ENCODE measurements at places on chromosomes 2 and 18. TPM values are rescaled to one million over a fixed set of nuclear protein-coding genes. Genes with fewer than 3 reads are reported as not detected.

The DNER gene
- total RNA-seq, result 1.0 TPM

The ABCA12 gene
- total RNA-seq, result 4.4 TPM

- no peak for DNase-seq
Measured at GRCh38 chr2:206368933-206369569, 74.3 kb upstream of the ADAM23 start.

The SP140 gene
- 14.1 TPM for total RNA-seq

GRCh38 chr2:231182513-231182899 is 15.9 kb upstream of the ARMC9 start:
- no peak for DNase-seq

The ITPRIPL1 gene
- 0.10 TPM for total RNA-seq

- no peak for DNase-seq
Measured at GRCh38 chr2:232893834-232894233, 23.8 kb downstream of the SNORC start.

The GKN1 gene
- not detected for total RNA-seq

- no peak for DNase-seq
Measured at GRCh38 chr18:74310411-74310810, 5.2 kb upstream of the C18orf63 start.

GRCh38 chr2:142796161-142796560 is 81.3 kb upstream of the KYNU start:
- DNase-seq, result no peak

The HOXD8 gene
- total RNA-seq, result not detected

The RAPGEF4 gene
- total RNA-seq, result 0.62 TPM

- DNase-seq, result no peak
Measured at GRCh38 chr18:22536558-22536957, 118.8 kb upstream of the CTAGE1 start.

The LYPD1 gene
- 51.1 TPM for total RNA-seq

- DNase-seq, result no peak
Measured at GRCh38 chr2:118470297-118470696, 377.2 kb downstream of the EN1 start.

DNA sequence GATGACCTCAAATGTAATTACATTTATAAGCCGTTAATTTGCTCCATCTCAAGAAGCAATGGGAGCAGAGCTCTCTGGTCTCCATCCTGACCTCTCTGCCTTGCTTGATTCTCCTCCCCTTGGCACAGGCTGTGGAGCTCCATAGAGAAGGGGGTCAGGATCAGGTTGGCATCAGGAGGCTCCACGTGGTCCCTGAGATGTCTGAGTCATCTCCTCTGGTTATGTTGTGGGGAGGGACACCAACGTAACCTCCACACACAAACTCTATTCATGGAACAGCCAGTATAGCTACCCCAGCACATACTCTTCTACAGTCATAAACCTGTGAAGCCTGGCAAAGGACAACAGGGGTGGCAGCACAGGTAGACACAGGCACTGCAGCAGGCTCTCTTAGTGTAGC is 29.0 kb downstream of the TRABD2A start:
- no peak for DNase-seq

- DNase-seq, result no peak
Measured at GRCh38 chr2:141513853-141514252, 617.0 kb downstream of the LRP1B start.

DNA sequence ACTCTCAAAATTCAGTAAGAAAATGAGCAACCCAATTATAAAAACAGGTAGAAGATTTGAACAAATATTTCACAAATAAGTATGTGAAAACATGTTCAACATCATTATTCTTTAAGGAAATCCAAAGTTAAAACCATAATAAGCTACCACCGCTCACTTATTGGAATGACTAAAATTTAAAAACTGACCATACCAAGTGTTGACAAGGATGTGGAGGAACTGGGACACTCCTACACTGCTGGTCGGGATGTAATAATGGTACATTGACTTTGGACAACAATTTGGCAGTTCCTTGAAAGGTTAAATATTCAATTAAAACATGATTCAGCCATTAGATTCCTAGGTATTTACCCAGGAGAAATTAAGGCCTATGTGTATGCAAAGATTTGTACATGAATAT is 336.5 kb downstream of the IRS1 start:
- no peak for DNase-seq

The BAZ2B gene
- total RNA-seq, result 69.8 TPM

GRCh38 chr2:37666772-37667171 is 4.7 kb downstream of the CDC42EP3 start:
- DNase-seq, result no peak

The DES gene
- 5.2 TPM for total RNA-seq

- DNase-seq, result no peak
Measured at GRCh38 chr2:209591021-209591420, 167.2 kb downstream of the MAP2 start.

The CPO gene
- not detected for total RNA-seq

DNA sequence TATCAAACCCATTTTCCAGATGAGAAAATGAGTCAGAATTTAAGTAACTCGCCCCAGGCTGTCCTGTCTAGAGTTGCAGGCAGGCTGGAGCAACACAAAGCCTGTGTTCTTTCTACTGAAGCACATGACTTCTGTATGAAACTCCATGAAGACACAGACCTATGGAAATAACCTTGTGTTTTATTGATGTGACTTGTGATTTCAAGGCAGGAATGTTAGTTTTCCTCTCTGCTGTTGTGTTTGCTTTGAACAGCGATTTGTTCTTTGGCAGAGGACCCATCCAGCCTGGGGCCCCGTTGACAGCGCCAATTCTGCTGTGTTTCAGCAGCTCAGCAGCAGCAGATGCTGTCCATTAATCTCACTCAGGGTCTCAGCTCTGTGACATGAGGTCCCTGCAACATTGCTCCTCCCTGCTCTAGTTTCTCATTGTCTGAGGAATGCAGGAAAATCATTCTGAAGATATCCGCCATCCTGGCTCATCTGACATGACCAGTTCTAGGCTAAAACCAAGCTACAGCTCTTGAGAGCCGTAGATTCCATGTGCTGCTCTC is 344.3 kb upstream of the RAB12 start:
- DNase-seq, result no peak

DNA sequence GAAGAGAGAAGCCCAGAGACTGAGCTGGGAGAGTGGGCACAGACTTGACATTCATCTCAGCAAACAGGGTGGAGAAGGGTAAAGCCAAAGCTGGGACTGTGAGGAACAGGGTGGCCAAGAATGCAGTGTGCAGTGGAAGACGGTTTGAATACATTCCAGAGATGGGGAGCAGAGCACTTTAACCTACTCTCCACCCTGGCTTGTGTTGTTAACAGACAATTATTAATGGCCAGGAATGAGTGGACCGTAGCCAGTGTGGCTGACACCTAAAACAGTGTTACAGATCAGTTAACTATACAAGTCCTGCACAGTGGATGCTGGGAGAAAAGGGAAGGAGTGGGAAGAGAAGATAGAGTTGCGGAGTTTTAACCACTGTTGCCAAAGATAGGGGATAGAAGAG is 7.4 kb upstream of the NAB1 start:
- peak; percentile 62 for DNase-seq

GRCh38 chr2:109083771-109084170 is 45.2 kb upstream of the SH3RF3 start:
- DNase-seq, result no peak

DNA sequence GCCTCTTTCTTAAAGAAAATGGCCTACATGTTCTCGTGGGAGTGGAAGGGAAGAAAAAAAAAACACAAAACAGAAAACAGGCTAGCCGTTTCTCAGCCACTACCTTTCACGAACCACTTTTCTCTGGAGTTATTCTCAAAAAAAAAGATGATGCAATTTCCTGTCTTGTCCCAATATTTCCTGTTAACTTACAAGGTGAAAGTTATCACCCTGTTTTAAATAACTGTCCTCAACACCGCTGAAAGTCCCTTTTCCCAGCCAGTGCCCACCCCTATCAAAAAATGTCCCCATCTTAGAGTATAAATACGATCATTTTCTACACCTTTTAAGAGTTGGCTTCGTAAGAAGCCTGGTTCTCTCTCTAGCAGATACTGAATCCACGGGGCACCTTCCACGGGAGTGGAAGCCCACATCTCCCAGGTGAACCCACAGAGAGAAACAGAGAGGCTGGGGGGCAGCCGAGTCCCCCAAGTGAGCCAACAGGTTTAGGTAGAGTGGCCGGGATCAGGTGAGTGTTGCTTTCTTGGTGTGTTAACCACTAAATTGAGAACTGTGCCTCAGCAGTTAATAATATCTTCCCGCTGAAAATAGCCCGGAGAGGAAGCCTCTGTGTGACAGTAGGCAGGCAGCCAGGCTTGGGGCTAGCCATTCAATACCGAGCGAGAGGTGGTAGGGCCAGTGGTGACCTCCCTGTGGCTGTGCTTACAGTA is 15.9 kb downstream of the SMAD7 start:
- DNase-seq, result no peak

The SRD5A2 gene
- not detected for total RNA-seq

DNA sequence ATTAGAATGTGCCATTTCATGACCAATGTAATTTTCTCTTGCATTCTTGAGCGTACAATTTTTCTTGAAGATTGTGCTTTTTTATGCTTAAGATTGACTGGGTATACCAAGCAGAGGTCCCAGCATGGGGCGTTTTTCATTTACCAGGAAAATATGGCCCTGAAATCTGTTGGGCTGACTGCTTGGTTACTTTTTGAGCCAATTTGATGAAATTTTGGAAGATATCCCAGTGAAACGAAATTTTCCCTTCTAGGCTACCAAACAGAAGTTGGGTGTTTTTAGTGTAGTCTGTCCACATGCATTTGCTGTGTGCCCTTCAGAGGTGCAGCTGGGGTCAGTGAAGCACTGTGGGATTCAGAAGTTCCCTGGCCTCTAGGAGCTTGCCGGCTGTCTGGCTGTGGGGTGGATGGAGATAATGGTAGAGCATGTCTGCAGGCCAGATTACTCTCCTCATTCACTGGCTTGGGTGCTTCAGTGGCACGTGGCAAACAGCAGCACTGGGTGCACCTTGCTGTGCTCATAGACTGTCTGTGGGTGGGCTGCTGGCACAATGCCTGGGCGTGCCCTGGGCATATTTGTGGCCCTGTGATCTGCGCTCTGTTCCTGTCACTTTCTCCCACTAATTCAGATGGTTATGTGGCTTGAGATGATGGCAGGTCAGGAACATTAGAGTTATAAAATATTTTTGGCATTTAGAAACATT is 73.3 kb downstream of the LDLRAD4 start:
- no peak for DNase-seq

DNA sequence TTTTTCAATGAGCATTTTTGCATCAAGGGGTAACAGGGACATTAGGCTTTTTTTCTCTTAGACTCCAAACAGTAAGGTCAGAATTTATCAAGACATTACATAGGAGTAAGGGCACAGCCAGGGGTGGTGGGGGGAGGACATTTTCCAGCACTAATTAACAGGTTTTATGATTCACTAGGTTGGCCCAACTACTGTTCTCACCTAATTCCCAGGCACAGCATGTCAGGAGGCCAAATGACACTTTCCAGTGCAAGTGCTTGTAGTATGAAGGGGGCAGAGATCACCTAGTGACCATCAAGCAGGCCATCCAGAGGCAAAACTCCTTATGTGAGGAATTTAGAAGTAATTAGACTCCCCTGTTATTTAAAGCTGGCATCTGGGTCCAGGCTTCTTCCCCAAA is 3.9 kb upstream of the MBD2 start:
- no peak for DNase-seq

- no peak for DNase-seq
Measured at GRCh38 chr18:40006634-40007033, 1948.4 kb upstream of the PIK3C3 start.

DNA sequence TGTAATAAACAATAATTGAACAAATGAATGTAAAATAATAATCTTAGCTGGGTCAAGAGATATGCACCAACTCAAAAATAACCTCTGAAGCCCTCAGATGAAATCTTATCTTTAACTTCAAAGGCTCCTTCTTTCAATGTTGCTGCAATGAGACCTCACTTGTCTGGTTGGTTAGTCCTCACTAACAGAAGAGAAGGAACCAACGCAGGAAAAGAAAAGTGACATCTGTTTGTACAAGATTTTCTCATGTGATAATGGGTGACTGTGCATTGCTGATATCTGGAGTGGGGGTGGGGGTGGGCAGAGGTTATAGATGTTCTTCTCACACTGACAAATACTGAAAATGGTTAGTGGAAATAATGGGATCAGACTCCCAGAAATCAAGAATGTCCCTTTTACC is 2.6 kb downstream of the SCN7A start:
- DNase-seq, result no peak

DNA sequence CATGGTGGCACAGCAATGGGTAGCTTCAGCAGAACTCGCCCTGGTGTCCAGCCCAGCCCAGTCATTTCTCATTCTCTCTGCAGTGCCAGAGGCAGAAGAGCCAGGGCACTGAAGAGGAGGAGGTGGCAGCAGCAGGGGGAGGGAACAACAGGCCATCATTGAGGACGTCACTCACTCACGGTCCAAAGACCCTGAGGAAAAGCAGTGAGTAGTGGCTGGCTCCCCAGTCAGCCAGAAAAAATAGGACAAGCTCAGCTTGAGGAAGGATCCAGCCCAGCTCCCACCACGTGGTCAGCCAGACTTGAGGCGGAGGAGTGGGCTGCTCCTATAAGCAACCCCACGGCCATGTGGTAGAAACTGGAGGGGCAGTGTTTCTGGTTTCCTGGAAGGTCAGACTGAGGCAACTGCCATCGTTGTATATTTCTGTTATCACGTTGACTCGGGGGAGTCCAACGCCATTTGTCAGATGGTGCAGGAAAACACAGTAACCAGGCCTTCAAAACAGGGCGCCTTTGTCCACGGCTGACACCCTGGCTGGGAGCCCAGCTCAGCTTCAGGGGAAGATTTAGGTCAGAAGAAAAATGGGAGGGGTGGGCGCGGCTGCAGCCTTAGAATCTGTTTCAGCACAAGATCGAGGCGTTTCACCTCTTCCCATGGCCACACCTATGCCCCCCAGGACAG is 19.0 kb upstream of the TMEM247 start:
- no peak for DNase-seq

The DTNA gene
- 32.9 TPM for total RNA-seq

DNA sequence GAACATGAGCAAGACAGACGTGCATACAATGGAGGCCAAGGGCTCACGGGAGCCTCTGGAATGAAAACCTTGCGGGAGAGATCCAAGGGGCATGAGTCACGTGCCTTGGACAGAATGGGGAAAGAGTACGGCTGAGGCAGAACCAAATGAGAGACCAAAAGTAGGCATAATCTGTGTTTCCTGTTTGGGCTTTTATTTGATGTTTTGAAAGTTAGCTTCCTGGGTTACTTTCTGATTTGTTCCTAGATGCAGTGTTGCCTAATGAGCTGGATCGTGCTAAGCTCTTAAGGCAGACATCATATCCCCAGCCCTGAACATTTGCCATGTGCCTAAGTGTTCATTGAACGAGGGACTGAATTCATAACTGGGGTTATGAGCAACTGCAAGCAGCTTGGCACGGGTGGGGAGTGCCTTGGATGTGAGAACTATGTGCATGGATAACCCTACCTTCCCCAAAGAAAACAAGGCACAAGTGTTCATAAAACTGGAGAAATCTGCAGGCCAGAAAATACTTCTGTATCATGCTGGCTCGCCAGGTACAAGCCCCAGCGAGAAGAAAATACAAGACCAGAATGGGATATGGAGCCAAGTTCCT is 60.3 kb upstream of the RPL31 start:
- peak; percentile 25 for DNase-seq

DNA sequence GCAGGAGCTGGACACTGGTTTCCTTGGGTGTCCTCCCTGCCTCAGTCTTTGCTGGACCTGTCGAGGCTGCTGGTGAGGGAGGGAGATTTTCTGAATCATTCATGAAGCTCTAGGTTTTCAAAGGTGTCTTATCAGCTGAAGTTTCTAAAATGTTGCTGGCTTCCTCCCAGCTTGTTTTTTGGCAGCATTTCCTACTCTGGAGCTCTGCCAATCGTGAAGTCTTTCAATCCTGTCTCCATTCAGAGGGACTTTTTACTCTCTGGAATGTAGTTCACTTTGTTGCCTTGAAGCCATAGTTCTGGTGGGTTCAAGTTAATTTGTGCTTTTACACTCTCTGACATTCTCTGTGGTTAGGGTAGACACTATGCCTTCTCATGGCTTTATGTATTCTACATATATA is 23.9 kb downstream of the SNTG2 start:
- DNase-seq, result no peak
